ENCODE measurements at places on chromosomes 3 and 15.

GRCh38 chr15:69035205-69035917 lies 20.9 kb downstream of the NOX5 start:
- DNase-seq: no peak

DNA sequence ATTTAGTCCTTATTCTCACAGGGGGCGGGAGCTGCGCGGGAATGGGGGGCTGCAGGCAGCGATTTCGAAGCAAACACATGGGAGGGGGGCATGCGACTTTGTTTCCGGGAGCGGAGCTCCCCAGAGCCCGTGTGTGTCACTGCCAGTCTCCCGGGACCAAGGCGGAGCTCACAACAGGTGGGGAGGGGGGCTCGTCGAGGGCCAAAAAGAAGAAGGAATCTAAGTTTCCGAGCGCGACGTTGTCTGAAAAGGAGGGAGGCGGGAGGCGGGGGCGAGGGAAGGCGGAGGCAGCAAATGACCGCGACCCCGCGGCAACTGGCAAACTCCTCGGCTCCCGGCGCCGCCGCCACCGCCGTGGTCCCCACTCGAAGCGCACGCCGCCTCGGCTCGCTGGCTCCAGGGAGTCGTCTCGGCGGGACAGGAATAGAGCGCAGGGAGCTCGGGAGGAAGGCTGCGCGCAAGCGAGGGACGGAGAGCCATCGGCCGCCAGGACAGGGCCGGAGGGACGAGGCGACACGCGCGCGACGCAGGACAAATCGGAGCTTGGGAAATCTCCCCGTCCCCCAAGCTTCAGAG lies 1.4 kb downstream of the FOXP1 start:
- DNase-seq: no peak

DNA sequence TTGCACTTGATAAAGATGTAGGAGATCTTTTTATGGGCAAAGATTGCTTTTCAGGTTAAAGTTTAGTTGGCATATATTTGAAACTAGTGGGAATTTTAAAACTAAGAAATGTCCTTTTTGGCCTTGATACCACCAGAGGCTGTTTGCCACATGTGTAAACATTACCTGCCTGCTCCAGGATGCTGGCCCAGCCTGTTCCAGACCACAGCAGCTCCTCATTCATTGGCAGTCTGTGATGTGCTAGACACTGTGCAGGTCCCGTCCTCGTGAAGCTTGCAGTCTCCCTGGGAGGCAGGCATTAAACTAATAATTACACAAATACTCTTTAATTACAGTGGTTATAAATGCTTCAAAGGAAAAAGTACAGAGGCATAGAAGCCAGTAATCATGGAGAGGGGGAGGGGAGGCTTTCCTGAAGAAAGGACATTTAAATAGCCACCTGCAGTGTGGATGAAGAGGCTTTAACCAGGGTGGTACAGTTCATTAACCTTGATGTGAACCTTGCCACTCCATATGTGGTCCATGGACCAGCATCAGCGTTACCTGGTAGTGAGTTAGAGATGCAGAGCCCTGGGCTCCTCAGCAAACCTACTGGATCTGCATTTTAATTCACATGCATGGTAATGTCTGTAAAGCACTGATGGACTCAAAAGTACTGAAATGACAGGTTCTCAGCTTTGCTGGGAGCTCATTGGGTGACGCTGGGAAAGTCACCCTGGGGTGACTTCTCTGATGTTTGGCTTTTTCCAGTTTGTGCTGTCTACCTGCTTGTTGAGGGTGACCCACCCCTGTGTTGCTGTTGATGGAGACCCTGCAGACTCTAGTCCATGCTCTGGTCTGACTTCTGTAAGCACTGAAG lies 5.3 kb downstream of the ZNF710 start:
- DNase-seq: no peak

GRCh38 chr15:74901612-74902063 lies 5.0 kb downstream of the FAM219B start:
- DNase-seq: peak; percentile 12

DNA sequence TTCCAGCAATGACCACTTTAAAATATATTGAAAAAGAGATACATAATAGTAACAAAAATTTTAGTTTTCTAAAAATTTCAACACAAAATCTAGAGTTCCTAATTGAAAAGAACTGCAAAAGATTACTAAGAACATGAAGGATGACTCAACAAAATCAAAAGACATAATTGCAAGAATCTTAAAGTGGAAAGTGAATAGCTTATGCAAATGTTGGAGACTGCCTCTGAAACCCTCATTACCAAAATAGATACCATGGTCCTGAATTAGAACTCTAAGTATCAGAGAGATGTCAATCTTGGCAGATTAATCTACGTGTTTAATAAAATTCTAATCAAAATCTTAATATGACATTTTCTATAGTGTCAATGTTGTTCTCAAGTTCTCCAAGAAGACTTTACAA lies 60.7 kb upstream of the SGO1 start:
- DNase-seq: no peak

GRCh38 chr15:100202309-100202960 lies 139.3 kb downstream of the ADAMTS17 start:
- no peak for DNase-seq

GRCh38 chr15:101326462-101327146 lies 31.6 kb upstream of the SNRPA1 start:
- DNase-seq: no peak

- no peak for DNase-seq
These were observed 25.1 kb upstream of the SMAD3 start for GRCh38 chr15:67040277-67040676.

DNA sequence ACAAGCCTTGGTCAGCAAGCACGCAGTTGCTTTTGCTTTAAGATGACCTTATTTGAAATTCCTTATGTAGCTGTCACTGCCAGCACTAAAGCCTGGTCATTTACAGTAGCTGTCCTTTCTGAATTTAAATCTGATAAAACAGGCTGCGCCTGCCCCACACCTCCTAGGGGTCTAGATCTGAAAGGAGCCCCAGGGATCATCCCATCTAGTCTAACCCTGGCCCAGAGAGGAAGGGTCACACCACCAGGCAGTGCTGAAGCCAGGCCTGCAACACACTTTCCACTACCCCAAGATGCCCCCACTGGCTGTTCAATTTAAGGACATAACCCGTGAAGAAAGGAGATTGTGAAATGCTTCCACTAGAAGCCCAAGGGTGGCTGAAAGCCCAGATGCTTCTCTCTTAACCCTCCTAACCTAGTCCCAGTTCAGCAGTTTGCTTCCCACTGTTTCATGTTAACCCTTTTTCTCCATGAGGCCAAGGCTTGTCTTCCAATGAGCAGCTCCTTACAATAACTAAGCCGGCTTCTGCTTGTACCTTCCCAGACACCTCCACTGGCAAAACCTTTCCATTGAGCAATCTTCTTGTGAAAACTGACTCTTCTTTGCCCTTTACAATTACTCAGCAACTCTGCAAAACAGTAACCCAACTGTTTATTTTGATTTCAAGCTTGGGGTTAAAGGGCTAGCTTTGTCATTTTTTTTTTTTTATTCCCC lies 198.9 kb upstream of the LPP start:
- no peak for DNase-seq
